ENCODE measurements at places on chromosomes 13 and 19. TPM values are rescaled to one million over a fixed set of nuclear protein-coding genes. Genes with fewer than 3 reads are reported as not detected.

The KLK15 gene
- not detected for total RNA-seq

The TJP3 gene
- not detected for total RNA-seq

DNA sequence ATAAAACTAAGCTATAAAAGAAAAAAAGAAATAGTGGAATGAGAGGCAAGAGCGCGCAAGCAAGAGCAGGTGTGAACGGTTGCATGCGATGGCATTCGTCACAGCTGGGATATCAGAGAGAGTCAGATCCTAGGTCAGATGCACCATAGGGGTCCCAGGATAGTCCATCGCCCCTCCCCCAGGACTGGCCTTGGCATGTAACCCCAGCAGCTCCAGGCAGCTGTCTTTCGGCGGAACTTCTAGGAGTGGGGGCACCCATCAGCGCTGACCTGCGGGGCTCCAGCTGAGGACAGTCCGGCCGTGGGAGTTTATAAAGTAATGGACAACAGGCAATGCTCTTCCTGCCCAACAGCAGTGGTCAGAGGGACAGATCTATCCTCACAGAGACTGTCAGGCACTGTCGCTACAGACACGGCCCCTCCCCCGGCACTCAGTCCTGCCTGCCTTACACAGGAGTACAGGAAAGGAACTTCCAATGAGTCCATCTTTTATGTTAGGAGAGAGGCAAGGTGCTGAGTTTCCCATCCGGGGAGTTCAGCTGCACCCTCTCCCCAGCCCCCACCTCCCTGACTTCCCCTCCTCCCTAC lies 1.4 kb downstream of the SIAH3 start:
- DNase-seq: no peak
- no peaks in the 10 kb centered on the region for H3K36me3 ChIP-seq
- H3K27ac ChIP-seq: no peak overlapping the region
- peaks cover 9% of the 10 kb centered on the region for H3K4me1 ChIP-seq

DNA sequence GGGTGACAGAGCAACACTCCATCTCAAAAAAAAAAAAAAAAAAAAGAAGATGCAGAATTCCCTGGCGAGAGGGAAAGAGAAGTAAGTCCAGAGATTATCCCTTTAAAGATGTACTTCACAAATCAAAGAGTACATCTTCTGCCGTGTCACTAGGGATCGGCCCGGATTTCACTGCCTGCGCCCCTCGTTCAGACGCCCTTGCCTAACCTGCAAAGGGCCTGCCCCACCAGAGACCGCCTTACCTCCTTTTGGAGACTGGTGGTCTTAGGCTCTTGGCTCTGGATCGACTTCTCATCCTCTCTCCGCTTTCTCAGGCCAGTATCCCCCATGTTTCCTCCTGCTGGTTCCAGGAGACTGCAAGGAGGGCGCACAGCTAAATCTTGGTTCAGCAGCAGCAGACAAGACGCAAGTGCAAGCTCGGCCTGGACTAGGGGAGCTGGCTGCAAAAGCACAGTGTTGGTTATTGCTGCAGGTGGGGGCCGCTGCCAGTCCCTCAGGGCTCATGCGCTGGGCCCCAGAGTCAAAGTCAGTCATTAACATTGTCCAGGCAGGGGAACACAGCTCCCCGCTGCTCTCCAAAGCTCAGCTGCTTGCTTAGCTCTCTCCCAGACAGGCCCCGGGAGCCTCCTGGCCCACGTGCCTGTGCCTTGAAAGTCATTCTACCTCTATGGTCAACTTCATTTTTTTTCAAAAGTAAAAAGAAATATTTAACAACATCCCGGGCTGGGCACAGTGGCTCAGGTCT lies 1.2 kb downstream of the SLC7A9 start:
- H3K27ac ChIP-seq: no peak overlapping the region
- H3K27me3 ChIP-seq: no peaks in the 10 kb centered on the region
- DNase-seq: no peak
- H3K4me1 ChIP-seq: no peaks in the 10 kb centered on the region
- no peak overlapping the region for H3K4me3 ChIP-seq

DNA sequence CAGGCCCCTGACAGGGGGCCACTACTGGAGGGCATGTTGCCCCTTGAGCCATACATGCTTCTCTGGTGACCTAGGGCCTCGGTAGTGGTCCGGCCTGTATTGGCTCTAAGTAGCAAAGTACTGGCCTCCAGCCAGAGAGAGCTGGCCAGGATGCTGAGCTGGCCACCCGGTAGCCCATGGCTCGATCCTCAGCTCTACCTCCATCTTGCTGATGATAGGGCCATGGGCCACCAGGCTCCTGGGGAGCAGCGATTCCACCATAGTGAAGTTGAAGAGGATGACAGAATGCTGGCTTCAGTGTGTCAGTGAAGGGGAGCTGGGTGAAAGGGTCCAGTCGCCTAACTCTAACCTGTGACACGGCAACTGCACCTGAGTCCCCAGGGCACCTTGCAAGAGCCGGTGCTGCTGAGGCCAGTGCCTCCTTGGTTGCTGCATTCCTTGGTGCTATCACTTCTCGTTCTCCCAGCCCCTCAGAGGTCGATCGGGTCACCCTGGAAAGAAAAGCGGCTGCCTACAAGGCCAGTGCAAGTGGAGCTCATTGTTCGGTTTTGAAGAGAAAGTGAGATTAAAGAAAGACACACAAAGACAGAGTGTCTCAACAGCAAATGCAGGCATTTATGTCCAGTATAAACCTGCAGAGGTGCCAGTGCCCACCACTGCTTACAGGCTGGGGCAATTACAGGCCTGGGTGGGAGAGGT lies 5.0 kb downstream of the FPR3 start:
- no peaks in the 10 kb centered on the region for H3K36me3 ChIP-seq
- DNase-seq: no peak
- no peak overlapping the region for H3K27ac ChIP-seq
- no peaks in the 10 kb centered on the region for H3K4me1 ChIP-seq
- H3K27me3 ChIP-seq: no peaks in the 10 kb centered on the region

The ZNF135 gene
- total RNA-seq: 1.2 TPM

The PDE4A gene
- total RNA-seq: 10.0 TPM
